ENCODE measurements at places on chromosomes 5 and 9.

- peak; percentile 83 for DNase-seq
Measured at GRCh38 chr5:158812408-158812807, 287.3 kb downstream of the EBF1 start.

GRCh38 chr5:22431840-22432239 is 421.3 kb downstream of the CDH12 start:
- DNase-seq, result no peak

GRCh38 chr9:26950521-26950920 is 3.5 kb upstream of the PLAA start:
- DNase-seq, result no peak

GRCh38 chr9:125820100-125820804 is 73.1 kb downstream of the PBX3 start:
- DNase-seq, result no peak

- DNase-seq, result no peak
Measured at GRCh38 chr5:34460496-34460895, 195.6 kb upstream of the RAI14 start.

DNA sequence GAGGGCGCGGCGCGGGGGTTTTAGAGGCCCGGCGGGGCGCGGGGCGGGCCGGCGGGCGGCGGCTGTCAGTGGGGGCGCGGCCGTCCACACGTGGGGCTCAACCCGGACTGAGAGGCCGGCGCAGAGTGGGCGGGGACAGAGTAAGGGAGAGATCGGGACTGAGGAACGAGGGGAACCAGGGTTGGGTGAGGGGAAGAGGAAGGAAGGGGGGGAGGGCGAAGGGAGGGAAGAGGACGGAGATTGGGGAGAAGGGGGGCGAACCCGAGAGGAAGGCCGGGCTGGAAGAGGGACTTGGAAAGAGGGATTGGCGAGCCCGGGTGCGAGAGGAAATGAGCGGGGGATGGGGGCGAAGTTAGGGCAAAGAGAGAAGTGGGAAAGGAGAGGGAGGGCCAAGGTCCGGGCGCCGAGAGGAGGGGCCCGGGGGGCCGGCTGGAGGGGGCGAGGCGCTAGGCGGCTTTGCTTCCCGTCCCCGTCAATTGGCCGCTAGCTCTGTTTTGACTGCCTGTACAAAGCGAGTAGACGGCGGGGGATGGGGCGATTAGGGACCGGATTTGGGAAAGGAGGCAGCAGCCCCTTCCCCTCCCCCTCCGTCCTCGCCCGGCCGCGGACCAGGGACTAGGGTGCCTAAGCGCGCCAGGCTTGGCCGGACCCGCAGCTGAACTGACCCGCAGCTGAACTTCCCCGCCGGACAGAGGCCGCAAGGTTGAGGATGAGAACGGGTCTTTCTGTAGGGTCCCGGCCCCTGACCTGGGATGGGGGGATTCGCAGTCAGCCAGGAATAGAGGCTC is 399 bp upstream of the FBN2 start:
- no peak for DNase-seq

- DNase-seq, result no peak
Measured at GRCh38 chr9:19927560-19927959, 138.7 kb upstream of the SLC24A2 start.

DNA sequence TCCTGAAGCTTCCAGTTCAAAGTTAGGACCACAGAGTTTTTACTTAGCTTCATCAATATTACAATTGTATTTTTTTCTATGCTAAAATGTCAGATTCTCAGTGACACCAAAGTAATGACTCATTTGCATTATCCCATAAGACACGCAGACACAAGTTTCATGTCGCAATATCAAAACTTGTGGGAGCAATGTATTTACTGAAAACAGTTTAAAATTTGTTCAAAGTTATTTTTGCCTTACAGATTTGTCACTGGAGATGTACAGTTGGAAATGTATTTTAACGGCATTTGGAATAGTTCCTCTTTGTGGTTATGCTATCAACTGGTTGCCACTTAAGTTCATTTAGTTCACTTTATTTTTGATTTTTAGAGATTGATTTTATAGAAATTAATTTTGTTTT is 36.2 kb upstream of the DAP start:
- no peak for DNase-seq

- peak; percentile 83 for DNase-seq
Measured at GRCh38 chr9:137077010-137077747, at the start of gene UAP1L1. Gene UAP1L1 (plus strand): TSS chr9:137077517. CDS start chr9:137077533, 16 bp downstream.
